ENCODE measurements at places on chromosomes 5 and 9. TPM values are rescaled to one million over a fixed set of nuclear protein-coding genes. Genes with fewer than 3 reads are reported as not detected.

- DNase-seq: no peak
Measured at GRCh38 chr9:134925011-134925511, 7.3 kb upstream of the FCN1 start.

Gene ADGRD2
- polyA plus RNA-seq: not detected

- DNase-seq: no peak
Measured at GRCh38 chr5:88877826-88878225, 5.2 kb downstream of the MEF2C start.

Gene JAKMIP2
- 1.3 TPM for polyA plus RNA-seq

Gene GLRA1
- polyA plus RNA-seq: not detected

DNA sequence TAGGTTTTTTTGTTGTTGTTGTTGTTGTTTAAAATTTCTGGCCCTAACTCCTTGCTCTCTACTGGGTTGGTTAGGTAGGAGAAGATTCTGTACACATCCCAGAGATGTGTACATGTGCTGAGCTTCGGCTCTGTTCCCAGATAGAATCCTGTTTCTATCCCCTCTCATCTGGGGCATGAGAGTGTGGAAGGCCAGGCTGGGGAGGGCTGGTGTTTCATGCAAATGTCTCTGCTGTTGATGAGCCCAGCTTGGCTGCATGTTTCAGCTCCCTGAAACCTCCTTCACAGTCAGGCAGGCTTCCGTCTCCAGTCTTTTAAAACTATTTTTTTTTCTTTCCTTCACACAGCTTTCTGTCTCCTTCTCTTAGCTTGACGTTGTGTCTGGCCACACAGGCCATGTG is 526.9 kb upstream of the KLF4 start:
- no peak for DNase-seq

Gene OBP2A
- not detected for polyA plus RNA-seq

Gene STOML2
- 66.7 TPM for polyA plus RNA-seq

All from hindlimb muscle (tissue), 1 donor.